ENCODE measurements at places on chromosomes 2 and 18.

DNA sequence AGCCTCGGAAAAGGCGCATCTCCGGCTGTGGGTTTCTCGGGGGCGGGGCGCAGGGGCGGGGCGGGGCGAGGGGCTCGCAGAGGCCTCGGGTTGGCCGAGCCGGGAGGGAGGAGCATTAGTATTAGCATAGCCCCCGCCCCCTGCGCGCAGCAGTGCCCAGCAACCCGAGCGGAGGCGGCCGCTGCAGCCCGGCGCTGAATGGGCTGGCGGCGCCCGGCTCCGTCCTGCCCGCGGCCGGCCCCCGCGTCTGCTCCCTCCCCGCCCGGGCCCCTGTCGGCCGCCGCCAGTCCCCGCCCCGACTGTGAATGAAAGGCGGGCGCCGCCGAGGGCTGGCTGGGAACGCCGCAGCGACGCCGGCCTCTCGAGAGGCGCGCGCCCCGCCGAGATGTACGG is at the start of gene EFR3B:
Gene EFR3B, plus strand, starts transcription at position 149 of the 393 bp plus-strand sequence. Its CDS starts 237 bp downstream, at position 386.
- peak; percentile 98 for DNase-seq

DNA sequence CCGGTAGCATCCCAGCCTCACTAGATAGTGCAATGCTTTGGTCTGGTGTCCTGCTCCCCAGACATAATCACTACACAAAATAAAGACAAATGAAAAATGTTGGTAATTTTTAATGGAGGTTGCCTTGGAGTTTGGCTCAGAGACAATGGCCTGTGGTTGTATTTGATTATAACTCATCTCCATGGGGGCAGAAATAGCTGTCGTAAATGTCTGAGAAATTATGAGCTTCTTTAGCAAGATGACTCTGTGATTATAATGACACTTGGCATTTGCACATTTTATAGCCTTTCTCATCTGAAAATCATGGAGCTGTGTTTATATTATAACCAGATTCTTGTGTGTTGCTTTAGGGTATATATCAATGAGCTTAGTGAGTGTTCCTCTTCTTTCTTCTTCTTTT is 1779.7 kb upstream of the CELF4 start:
- DNase-seq, result no peak

DNA sequence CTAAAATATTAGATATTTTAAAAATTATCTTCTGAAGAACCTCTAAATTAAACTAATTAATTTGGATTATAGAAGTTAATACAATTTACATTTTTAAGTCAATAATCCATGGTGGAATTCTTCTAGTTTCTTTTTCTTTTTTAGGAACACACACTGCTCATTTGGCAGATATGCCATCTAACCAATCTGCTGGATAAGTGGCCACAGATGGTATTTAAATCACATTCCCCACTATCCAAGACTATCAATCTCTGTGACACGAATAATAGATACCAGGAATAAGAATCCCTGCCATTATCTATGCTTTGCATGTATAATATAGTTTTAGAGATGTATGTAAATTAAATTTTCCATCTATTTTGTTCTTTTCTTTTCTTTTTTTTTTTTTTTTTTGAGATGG is 58.5 kb downstream of the CABYR start:
- DNase-seq, result no peak

DNA sequence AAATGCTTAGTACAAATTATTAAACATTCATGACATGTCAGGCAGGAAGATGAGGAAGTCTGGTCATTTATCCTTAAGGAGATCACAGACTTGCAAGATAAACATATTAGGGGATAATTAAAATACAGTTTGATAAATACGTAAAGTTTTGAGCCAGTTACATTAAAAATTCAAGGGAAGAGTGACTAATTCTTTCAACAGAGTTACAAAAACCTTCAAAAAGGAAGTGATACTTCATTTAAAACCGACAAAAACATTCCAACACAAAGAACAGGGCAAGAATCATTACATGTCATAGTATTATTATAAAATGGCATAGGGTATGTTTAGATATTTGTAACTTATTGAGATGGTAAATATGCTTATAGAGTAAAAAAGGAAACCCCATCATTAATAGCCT is 636.0 kb downstream of the NR4A2 start:
- no peak for DNase-seq

DNA sequence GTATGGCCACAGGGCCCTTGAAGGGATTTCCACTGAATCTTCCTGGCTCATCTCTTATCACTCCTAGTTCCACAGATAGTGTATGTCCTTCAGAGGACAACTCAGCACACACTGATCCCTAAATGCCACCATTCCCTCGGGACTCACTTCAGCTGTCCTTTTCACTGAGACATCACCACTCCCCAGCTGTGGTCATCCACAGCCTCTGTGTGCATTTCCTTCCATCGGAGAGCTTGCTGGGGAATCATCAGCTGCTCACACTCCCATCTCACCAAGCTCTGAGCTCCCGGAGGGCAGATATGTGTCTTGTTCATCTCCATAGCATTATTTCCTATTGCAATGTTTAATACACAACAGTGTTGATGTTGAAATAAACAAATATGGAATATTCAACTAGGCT is 759.5 kb downstream of the RNF144A start:
- no peak for DNase-seq

GRCh38 chr2:59922450-59922849 is 631.0 kb downstream of the BCL11A start:
- DNase-seq, result no peak

DNA sequence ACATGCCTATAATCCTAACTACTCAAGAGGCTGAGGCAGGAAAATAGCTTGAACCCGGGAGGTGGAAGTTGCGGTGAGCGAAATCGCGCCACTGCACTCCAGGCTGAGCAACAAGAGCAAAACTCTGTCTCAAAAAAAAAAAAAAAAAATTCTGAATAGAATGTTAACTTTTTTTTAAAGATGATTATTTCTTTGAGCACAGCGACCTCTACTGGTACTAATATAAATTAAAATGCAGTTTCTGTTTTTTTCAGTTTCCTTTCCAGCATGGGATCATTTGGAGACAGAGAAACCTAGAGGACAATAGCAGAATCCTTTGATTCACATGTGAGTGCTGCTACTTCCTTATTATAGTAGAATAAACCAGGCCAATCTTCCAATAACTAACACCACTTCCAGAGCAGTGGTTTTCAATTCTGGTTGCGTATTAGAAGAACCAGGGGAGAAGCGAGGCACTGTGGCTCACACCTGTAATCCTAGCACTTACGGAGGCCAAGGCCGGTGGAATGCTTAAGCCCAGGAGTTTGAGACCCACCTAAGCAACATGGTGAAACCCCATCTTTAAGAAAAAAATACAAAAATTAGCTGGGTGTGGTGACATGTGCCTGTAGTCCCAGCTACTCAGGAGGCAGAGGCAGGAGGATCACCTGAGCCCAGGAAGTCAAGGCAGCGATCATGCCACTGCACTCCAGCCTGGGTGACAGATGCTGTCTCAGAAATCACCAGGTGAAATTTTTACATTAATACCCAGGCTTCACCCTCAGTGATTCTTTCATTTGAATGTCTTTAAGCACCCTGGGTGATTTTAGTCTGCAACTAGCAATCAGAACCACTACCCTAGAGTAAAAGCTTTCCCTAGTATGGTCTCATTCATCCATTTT is 10.1 kb downstream of the SRSF7 start:
- peak; percentile 39 for DNase-seq

DNA sequence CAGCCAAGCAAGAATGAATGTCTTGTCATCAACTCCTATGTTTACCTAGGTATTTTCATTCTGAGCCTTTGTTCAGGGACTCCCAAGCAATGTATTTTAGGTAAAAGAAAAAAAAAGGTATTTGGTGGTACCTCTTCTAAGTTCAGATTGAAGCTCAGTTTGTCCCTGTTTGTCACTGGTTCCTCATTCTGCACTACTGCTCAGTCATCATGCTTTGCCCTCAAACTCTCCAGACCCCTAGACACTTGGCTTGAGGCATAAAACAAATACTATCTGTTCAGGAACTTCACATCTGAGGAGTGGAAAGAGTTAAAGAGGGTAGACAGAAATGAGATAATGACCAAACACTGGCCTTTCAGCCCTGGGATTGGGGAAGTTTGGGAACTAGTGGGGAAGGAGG is 163.6 kb upstream of the HNRNPA3 start:
- DNase-seq, result no peak

DNA sequence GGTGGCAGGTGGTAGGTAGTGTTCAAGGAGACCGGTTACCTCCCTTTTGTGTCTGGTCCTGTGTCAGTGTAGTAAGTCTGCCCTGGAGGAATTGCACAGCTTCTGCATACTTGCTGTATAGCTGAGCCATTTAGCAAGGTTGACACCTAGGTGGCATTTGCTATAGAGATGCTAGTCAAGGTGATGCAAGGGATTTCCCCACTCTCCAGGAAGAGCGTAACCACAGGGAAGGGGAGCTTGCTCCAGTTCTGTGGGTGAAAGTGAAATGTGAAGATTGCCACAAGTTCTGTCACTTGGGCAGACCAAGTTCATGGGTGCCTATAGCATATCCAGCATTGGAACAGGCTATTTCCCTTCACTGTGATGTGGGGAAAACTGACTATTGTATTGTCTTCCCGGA is 28.1 kb downstream of the NAT8 start:
- no peak for DNase-seq

DNA sequence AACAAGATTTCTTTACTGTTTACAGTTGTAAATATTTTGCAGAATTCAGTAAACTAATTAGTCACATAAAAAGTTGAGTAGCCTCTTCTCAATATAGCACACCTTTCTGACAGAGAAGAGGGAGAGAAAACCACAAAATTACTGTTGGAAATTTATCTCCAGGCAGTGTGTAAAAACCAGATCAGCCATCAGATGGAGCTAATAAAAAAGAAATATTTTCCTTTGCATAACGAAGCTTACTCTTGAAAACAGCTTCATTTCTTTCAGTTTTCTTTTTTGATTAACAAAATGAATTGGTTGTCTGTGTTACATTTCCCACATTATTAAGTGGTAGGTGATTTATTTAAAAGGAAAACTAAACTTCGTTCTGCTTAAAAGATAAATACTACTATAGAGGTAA is 259.3 kb upstream of the KCNJ3 start:
- DNase-seq, result no peak

- no peak for DNase-seq
Measured at GRCh38 chr2:98027538-98027937, 31.8 kb upstream of the TMEM131 start.

GRCh38 chr2:143679617-143680016 is 550.4 kb downstream of the ARHGAP15 start:
- DNase-seq, result no peak
